ENCODE measurements at places on chromosomes 4 and X.
A peak's percentile ranks its signal among the peaks of the same experiment; 100 is the strongest.

DNA sequence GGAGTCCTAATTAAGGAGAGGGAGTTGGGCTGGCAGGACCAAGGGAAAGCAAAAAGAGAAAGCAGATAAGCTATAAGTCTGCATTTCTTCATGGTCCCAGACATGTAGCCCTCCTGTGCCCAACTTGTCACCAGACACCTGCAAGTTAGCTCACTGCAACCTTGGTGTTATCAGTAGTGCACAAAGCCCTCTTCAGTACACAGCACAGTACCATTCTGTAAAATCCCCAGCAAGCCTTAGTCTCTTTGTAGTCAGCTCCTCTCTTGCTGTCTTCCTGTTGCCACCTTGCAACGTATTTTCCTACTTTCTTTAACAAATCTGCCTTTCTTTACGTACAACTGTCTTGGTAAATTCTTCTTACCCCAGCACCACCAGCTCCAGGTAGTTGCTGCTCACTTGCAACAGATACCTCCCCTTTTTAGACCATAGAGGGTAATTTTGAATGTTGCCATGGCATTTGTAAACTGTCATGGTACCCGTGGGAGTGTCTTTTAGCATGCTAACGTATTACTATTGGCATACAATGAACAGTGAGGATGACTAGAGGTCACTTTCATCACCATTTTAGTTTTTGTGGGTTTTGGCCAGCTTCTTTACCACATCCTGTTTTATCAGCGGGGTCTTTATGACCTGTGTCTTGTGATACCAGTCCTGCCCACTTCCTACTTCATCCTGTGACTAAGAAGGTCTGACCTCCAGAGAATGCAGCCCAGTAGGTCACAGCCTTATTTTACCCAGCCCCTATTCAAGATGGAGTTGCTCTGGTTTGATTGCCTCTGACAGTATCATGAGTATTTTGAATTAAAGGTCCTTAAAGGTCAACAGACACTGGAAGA, 28.3 kb upstream of the AP1S2 start:
- no peak for DNase-seq

DNA sequence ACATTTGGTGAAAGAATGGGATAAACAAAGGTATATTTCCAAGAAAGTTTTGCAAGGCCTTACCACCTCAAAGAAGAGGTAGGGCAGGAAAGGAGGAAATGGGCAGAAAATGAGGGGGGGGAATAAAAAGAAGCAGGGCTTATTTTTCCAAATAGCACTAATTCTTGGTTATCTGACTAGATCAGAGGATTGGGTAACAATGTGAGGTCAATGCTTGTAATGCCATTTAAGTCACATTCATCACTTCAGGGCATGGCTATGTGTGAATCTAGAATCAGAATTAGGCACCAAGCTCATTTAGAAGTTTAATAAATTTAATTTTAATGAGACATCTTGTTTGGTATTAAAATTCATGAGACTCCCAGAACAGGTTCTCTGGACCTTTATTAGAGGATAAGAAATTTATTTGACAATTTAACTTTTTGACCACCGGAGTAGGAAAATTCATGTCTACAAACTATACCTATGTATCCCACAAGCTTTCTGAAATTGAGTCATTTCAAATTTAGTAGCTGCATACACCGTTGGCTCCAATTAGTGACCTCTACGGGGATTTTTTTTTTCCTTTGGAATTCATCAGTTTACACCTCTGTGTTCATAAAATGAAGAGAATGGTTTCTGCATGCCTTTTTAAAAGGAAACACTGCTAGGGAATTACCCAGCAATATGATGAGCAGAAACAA, 1.4 kb upstream of the STS start:
- DNase-seq, result no peak

DNA sequence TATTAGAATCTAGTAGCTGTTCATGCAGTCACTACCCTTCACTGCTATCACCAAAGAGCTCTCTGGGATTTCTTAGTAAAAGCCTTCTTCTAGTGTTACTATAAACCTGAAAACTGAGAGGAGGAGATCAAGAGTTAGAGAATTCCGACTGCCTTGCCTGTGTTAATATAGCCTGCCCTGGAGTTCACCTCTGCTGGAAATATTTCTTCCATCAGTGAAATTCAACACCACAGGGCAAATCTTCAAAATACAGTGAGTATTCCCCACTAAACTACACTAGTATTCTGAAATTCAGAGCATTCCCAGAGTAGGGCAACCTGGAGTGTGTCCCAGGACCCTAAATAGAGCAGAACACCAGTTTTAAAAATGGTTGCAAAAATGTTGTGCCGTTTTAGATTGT, 301.1 kb downstream of the ARHGAP24 start:
- DNase-seq, result no peak

- no peak for DNase-seq
These were observed 8.5 kb downstream of the SRP72 start for GRCh38 chr4:56475917-56476316.

DNA sequence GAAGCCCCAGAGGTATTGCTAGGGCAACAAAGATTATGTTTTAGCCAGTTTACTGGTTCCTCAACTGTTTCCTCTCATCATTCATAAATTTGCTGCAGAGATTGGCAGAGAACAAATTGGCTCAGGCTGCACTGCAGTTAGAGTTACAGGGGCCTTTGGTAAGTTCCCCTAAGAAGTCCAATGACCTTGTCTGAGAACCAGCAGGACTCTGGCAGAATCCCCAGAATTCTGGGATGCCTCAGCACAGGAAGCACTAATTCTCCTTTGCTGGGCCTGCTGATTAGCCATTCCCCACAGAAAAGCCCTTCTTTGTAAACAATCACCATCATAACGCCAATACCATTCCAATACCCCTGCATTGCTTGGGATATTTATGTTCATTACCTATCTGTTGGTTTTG, 151.3 kb downstream of the USP46 start:
- DNase-seq, result no peak

DNA sequence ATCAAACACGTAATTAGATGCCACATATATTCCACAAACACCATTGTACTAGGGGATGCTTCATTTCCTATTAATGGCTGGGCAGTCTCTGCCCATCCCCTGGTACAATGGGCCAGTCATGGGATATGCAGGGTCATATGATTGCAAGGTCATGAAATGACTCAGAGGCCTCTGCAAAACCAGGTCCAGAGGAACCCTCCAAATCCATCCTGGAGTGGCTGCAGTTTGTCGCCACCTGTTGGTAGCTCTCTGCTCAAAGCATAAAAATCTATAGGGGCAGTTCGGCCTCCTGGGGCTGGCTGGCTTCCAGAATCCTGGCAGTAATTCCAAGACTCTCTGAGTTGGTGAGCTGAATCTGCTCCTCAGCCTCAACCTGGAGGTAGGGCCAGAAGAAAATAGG, 22.9 kb upstream of the PUDP start:
- DNase-seq, result no peak

DNA sequence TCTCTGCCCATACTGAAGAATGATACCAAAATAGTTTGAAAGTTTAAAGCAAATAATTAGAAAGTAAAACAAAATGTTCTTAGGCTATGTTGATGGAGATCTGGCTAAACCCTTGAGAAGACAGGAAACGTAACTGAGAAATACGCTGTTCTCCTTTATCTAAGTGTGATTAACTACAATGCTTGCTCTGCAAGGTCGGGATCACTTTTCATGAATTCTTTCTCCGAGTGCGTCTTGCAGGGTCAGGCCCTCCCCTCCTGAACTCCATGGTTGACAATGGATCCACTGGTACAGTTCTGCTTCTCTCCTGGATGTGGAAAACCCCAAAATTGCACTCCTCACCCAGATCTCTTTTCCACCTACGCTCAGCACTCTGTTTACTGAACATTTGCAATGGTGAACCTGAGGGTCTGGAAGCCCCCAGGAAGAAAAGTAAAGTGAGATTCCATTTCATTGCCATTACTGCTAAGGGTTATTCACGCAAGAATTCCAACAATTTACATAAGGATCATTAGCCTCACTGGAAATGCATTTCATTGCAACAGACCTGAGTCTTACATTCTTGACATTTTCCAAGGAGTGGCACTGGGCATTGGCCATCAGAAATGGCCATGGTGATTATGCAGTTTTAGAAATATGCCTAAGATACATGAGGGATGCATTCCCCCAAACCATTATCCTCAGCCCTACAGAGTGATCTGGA, 24.6 kb upstream of the WWC2 start:
- DNase-seq, result no peak

- no peak for DNase-seq
These were observed 5.6 kb downstream of the OTC start for GRCh38 chrX:38357747-38358673.

- no peak for DNase-seq
These were observed 4.5 kb downstream of the DDX3X start for GRCh38 chrX:41338436-41338835.

DNA sequence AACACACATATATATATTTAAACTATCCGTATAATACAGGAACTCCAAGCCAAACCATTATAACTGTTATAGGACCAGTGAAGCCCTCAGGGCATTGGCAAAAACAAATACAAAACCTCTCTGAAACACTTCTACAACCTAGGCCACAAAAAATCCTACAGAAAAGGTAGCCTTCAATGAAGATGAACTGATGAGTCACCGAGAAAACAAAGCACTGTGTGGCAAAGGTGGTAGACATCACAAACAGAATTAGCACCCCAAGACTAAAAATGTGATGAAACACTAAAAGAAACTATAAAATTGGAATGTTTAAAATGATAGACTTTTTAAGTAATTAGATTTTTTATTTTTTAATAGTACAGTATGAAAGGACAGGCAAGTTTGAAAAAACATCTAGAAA, 5.5 kb upstream of the HSPA4L start:
- no peak for DNase-seq

GRCh38 chrX:45850775-45851433, 650.2 kb upstream of the DIPK2B start:
- DNase-seq, result peak; percentile 23

- DNase-seq, result no peak
These were observed 435.9 kb downstream of the PACRGL start for GRCh38 chr4:21136051-21136630.

GRCh38 chr4:67393699-67394281, 151.5 kb downstream of the CENPC start:
- DNase-seq, result no peak

DNA sequence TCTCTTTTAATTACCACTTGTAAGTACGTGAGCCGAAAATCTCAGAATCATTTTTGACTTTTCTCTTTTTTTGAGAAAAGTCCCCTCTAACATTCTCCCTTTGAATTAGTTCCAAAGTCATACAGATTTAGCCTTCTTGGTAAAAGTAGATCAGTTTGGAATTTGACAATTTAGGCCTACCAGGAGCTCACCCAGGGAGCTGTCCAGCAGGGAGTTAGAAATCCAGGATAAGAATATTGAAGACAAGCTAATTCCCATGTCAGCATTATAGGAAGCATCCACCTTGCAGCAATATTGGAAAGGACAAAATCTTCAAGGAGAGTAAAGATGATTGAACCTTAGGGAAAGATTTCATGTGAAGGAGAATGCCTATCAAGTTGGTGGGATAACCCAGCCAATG, 352.2 kb upstream of the CPEB2 start:
- DNase-seq, result no peak

GRCh38 chr4:118957722-118958445, 69.2 kb downstream of the SYNPO2 start:
- no peak for DNase-seq

GRCh38 chr4:89653012-89653411, 183.9 kb downstream of the SNCA start:
- no peak for DNase-seq

DNA sequence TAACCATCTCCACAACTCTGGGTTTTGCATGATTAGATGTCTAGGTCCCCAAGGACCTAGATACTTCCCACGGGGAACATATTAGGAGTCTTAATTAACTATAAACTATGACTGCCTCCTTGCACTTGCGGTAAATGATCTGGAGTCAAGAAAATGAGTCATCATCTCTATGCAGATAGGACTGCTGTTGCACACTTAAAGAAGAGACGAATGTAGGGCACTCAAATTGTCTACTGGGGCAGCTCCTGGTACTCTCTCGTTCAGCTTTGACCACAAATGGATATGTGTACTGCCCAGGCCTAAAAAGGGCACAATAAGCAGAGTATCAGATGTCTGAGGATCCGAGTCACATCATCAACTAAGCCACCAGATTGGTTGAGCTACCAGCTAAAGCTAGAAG, 1783.4 kb upstream of the AGA start:
- DNase-seq, result no peak

- no peak for DNase-seq
These were observed 7.5 kb upstream of the UVSSA start for GRCh38 chr4:1339489-1339888.

GRCh38 chr4:8348071-8348470, 78.5 kb downstream of the HTRA3 start:
- DNase-seq, result no peak

DNA sequence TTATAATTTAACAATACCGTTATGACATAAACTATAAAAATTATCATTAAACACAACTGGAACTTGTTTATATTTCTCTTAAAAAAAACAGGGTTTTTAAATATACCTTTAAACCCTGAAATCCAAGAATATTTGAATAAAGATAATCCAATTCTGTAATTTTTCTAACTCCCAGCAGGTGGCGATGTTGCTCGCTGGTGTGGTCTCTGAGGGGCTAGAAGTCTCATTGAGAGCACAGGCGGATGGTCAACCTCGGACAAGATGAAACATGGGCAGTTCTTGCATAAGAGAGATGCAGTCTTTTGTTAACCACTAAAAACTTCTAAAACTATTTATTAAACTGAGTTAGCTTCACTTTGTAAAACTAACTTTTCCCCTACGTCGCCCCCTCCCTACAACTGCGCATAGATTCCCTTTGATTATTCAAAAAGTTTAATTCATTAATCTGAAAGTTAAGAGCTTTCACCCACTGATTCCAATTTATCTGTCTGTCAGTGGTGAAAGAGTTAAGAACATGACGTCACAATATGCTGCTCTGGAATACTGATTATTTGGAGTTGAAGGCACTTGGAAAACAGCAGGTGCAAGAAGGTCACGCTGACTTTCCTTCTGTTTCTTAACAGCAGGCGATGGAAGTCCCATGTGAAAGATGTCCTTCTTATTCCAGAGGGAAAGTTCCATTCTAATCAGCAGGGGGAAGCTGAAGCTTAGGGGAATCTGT, 29.5 kb downstream of the DMP1 start:
- peak; percentile 67 for DNase-seq

DNA sequence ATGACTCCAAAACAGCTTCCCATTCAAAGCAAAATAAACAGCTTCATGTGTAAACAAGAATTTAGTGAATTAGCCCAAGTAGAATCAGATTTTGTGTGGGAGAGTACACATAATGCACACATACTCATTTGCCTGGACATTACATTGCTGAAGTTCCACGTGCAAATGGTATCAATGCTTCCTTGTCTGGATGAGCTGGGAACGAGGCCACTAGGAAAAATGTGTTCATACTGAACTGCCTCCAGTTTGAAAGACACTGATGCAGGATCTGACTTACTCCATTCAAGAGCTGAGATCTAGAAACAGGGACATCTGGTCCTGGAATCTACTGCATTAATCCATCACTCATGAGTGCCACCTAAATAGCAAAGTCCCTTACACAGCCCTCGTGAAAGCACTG, 228.0 kb downstream of the APBB2 start:
- no peak for DNase-seq

DNA sequence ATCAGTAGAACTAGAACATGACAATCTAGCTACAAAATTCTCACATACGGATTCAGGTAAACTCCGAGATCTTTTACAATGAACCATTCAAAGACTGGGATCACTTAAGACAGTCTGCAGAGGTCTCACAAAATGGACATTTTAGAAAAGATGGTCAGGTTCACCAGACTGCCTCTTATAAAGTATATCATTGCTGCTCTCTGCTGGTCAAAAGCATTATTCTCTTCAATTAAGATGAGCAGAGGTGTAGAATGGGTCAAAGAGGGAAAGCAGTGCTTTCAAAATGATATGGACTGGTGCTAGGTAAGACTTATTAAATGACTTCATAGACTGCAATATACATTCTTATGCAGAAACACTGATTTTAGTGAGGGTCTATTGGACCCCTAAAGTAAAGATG, 434.7 kb downstream of the PACRGL start:
- DNase-seq, result no peak

All from left hindlimb (tissue), 1 donor.